GF-D8 (cell line): ENCODE measurements at places on chromosomes 1 and 21.

- DNase-seq, result no peak
These were observed 1.3 kb downstream of the RIMS3 start for GRCh38 chr1:40664167-40664537.

- DNase-seq, result no peak
These were observed 200.4 kb downstream of the DYRK1A start for GRCh38 chr21:37566790-37567615.

DNA sequence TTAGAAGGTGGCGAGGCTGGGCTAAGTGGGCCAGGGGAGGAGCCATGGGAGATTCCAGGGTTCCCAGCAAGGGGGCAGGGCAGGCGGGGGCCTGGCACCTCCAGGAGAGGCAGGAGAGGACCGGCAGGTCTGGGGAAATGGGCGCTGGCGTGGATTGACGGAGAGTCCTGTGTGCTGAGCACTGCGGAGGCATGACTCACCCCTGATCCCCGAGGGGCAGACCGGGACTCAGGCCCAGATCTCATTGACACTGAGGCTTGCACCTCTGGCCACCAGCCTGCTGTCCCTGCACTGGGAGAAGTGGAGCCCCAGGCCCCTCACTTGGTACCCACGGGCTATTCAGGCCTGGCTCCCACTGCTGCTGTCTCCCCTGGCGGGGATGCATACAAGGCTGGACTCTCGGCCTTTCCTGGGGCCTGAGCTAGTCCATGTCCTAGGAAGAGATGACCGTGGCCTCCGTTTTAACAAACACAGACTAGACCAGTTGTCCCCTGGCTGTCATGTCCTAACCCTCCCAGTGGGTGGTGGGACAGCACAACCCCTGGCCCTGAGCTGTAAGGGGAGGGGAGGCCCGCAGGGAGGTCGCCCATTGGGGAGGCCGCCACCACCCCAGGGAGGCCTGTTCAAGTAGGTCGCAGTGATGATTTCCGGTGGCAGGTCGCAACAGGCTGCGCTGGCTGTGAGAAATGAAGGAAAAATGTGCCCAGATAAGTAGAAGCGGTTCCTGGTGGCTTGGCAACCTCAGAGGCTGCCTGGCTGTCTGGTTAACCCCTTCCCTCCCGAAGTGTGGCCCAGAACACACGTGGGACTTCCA, 39.7 kb downstream of the RIPK4 start:
- DNase-seq, result no peak

- no peak for DNase-seq
These were observed 71.9 kb downstream of the NMNAT2 start for GRCh38 chr1:183346276-183346732.

DNA sequence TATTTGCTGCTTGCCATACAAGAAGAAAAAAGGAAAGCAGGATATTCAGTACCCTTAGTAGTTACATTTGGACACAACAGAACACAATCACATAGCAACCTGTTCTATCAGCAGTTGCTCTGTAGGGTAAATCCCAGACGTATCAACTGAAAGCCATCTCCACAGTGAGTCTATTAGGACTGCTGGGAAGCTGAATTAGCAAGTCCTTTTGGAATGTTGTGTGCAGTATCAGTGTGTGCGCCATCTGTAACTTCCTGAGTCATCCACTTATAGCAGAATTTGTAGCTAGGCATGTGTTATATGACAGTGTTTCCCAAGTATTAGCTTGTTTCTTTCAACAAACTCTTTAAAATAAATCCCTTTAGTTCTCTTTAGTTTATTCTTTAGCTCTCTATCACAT, 21.3 kb downstream of the CCDC30 start:
- no peak for DNase-seq

DNA sequence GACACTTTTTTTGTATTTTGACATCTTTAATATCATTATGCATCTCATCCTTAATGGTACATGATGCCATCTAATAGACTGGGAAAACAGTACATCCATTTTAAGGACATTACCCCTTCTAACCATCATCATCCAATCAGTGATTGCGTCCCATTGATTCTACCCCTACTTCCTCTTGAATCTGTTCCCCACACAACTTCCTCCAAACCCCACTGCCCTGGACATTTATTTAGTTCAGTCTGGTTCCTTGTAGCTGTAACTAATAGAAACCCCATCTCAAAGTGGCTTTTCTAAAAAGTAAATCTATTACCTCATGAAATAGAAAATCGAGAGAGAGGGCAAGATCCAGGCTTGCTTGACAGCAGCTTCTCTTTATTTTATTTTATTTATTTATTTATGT, 2.1 kb upstream of the ITLN1 start:
- no peak for DNase-seq

DNA sequence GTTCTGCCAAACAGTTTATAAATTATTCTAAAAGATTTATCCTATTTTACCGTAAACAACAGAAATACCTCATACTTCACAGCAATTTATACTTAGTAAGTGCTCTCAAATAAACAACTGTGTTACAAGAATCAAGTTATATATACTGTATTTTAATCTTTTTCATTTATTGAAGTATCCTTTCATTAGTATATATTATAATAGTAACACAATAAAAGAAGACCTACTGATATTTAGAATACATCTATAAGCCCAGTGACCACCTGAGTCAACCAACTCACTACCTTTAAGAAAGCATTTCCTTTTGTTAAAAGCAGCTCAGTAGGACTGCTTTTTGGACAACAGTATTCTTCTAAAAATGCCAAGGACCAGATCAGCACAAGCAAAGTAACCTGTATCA, 5.9 kb downstream of the TMCO1 start:
- DNase-seq, result no peak
